ENCODE measurements at places on chromosomes 2 and 18.
A peak's percentile ranks its signal among the peaks of the same experiment; 100 is the strongest.

DNA sequence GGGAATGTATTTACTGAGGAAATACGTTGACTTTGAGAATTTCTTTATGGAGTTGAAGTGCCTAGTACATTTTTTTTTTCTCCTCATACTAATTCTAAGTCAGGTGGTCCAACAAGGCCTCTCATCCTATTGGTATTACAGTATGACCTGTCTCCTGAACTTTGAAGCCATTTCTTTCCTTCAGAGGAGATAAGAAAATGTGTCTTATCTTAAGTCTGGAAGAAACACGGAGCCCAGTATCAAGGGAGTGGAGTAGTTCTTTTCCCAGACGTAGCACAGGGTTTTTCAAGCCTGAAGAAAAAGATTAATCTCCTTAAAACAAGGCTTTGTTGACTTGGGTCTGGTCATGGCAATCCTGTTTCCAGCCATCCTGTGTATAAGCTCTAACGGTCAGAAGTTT is 11.6 kb upstream of the CPS1 start:
- no peak for DNase-seq

DNA sequence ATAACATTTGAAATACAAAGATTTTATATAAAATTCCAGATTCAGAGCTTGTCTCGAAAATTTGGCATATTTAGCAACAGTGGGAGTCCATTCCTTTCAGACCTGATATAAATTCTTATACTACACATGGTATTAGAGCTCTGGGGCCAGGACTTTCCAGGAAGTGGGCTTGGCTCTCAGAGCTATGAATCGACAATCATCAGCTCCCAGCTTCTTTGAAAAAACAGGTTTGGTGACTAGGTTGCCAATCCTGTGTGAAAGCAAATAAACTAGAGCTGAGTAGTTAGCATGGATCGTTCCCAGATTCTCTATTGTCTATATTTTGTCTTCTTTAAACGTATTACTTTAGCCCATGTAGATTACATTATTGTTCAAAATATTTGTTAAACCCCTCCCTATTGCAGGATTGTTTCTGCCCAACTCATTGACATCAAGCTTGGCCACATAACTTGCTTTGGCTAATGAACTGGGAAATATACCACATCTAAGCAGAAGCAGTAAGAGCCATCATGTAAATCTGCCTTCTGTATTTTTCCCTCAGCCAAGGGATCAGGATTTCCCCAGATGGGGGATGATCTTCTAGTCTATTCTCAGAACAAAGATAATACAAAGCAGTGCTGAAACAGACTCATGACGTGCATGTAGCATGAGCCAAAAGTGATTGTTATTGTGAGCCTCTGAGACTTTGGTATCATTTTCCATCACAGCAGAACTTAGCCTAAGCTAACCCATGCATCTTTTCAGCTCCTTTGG is 105.4 kb downstream of the KCNH7 start:
- no peak for DNase-seq

DNA sequence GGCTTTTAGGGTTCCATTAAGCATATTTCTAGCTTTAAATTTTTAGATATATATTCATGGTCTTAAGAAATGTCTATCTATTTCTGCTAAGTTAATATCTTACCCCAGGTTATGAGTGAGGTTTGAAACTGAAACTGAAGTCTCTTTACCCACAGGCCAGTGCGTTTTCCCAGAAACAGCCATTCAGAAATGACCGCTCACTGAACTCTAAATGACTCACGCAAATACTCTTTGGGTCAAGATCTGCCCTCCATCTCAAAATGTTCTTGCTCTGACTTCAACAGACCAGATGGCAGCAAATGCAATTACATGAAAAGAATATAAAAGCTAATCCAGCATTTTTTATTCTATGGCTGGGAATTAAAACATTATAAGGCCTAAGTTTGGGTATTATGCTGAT is 315.2 kb downstream of the TDRD15 start:
- DNase-seq = no peak

DNA sequence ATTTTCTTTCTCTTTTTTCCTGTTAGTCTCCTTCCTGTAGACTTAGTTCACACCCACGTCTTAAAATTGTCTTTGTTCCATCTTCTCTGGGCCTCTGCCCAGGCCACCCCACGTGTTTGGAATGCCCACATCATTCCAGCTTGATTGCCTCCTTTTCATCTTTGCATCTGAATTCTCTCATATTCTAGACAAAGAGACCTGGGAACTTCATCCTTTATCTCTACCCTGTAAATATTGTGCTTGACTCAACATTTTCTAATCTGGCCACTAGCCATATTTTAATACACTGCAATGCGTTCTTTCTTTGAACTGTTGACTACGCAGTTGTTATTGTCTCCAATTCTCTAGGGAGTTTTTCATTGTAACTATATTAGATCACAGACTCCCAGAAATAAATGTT is 187.5 kb upstream of the NRXN1 start:
- DNase-seq = no peak

DNA sequence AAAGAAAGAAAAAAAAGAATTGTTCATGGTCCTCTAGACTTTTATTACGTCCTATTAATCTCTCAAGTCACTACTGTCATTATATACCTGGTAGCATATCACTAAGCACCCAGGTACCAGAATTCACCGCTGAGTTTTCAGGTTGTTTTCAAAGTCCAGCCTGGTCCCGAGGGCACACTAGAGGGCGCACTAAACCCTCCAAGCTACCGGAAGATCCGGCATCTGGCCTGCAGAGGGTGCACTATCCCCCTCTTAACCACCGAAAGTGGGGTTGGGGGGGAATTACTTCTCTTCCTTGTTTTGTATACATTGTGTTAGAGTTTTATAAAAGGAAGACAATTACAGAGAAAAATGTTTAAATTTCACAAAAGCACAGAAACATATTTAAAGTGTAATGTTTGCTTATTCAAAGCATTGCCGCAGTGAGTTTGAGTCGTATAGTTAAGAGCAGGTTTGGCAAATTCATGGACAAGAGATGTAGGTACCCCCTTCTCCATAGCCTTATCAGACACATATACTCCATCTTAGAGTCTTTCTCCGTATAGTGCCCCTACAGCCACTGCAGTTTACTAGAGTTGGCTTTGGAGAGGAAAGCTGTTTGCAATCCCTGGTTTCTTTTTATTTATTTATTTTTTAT is 19.2 kb downstream of the MOGAT1 start:
- peak; percentile 62 for DNase-seq

DNA sequence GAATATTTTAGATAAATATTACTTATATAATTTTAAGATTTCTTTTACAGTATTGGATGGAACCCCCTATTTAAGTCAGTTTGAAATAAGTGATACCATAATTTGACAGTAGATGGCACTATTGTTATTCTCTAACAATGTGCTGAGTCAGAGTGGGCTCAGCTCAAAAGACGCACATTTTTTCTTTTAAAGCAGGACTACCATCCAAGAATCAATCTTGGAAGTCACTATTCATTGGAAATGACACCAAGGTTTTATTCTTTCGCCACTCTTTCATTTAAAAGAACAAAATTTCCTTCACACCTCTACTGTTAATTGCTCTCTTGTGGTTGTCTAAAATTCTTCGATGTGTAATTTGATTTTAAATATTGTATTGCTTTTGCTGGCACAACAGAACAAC is 32.6 kb upstream of the SPAG16 start:
- DNase-seq = peak; percentile 73

DNA sequence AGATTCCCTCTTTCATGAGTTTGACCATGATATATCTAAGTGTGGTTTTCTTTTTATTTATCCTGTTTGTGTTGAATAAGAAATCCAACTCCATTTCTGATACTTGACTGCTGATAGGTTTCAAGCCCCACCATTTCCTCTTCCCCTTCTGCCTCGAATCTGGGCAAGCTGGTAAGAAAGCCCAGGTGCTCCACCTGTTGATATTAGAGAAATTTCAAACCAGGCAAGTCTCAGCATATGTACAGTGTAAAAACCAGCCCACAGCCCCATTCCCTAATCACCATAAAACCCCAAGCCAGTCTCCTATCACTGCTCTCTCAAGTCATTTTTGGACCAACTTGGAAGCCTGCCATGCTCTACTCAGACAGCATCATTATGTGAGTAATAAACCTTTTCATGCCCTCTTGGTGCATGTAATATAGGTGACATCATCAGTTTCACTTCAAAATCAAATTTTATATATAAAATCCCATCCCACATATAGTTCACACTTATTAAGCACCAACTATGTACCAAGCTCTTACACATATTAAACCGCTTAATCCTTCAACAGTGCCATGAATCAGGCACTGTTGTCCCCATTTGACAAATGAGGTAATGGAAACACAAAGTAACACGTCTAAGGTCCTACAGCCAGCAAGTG is 46.6 kb downstream of the SMAD2 start:
- DNase-seq = peak; percentile 45

GRCh38 chr18:36203360-36203895 is 16.1 kb downstream of the MOCOS start:
- DNase-seq = no peak

DNA sequence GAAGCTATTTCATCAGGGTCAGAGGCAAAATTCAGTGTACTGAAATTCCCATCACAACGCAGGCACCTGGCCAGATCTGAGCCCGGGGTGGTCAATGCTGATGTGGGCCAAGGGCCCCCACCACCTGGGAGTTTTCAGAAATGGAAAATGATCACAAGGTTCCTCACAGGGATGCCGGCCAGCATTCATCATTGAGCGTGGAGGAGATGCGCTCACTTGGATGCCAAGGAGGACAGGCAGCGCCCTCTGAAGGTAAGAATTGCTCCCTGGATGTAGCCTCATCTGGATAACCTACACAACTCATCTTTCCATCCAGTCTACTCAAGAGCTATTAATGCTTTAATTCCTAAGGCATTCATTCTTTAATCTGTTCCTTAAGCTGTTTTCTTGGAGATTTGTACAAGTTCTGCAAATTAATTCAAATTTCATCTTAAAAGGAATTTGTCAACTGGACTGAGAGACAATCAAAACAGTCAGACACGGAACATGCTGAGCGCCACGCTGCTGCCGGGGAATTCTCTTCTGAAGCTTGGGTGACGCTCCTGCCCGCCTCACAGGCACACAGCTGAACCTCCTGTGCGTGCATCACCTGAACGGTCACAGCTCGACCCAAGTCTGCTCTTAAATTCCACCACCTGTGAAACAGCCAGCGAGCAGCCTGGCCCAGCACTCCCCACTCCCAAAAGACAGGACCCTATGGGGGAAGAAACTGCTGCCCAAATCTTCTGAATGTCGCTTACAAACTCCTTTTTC is 206.7 kb downstream of the HDAC4 start:
- DNase-seq = no peak

- no peak for DNase-seq
Measured at GRCh38 chr18:9736286-9736835, 28.3 kb downstream of the RAB31 start.

- no peak for DNase-seq
Measured at GRCh38 chr2:182281276-182281675, 145.6 kb downstream of the PDE1A start.

DNA sequence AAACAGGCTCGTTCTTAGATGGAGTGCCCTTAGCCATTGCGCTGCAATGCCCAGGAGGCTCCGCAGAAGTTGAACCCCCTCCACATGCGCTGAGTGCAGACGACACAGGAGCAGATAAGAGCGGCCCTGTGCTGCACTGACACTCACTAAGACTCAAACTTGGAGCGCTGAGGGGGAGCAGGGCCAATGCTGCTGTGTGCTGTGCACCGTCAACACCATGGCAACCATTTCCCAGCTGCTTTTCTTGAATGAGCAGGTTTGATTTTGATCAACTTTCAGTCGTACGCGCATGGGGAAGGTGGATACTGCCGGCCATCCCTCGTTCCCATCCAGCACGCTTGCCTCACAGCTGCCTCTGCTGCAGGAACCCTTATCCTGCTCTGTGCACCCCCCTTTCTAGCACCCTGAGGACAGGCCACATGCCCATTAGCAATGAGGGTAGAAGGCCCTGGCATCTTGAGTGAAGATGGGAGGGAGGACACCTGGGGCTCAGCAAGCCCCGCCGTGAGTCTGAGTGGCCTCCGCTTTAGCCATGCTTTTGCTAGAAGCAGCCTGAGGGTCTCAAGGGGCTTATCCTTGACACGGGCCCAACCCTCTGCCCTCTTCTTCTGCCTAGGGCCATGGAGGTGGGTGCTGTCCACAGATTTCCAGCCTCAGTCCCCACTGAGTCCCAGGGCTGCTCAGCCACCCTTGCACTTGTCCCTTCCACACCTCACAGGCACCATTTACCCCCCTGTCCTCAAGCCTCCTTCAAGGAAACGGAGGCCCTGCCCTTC is 271.9 kb downstream of the PHLPP1 start:
- DNase-seq = no peak
